ENCODE measurements at places on chromosomes 11 and 22.

DNA sequence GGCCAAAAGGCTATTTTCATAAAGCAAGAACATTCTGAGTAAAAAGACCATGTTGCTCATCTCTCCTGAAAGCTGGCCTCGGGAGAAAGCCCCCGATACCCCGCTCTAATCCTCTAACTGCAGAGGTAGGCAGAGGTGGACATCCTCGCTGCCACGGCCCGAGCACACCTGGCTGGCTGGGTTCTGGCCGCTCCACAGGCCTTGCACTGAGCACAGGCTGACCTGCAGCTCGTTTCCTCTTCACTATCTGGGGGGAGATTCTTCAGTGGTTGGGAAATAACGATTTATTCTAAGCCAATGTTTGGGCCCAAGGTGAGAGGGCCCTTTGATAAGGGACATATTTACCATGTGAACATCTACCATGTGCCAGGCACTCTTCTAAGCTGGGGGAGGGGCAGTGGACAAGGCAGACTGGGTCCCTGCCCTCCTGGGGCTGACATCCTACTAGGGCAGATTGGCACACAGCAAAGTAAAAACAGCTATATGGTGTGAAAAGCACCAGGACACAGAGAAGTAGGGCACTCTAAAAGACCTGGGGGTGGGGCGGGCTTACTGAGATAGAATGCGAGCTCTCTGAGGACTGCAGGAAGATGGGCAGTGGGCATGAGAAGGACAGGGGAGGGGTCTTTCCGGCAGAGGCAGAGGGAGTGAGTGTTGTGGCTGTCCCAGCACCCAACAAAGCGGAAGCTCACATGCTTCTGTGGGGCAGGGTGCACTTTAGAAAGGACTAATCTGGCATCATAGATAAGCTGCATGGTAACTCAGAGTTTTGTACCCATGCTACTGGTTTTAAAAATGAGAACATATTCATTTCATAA, 65.5 kb upstream of the ARFGAP3 start:
- DNase-seq: no peak

DNA sequence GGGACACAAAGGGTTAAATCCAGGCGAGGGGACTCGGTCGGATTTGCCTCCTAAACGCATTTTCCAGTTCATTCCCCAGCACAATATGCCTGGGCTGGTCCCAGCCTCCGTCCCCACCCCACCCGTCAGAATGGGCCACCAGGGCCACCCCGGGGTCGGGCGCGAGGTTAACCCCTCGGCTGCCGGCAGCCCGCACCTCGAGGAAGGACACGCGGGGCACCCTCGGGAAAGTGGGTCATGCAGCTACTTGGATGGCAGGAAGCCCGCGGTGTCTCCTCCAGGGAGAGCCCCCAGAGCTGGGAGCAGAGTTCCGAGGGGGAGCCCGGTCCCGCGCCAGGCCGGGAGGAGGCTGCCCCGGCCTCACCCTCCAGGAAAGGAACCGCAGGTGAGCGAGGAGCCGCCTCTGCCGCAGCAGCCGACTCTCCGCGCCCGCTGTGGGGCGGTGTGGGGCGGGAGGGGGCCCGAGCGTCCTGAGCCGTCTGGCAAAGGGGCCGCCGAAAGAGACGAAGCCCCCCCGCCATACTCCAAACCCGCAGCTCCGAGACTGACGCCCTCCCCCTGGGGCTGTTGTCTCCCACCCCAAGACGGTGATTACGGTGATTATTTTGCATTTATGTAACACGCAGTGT, 1.4 kb downstream of the NECTIN1 start:
- DNase-seq: no peak

GRCh38 chr11:59197991-59198390, 14.7 kb downstream of the MPEG1 start:
- peak; percentile 89 for DNase-seq

DNA sequence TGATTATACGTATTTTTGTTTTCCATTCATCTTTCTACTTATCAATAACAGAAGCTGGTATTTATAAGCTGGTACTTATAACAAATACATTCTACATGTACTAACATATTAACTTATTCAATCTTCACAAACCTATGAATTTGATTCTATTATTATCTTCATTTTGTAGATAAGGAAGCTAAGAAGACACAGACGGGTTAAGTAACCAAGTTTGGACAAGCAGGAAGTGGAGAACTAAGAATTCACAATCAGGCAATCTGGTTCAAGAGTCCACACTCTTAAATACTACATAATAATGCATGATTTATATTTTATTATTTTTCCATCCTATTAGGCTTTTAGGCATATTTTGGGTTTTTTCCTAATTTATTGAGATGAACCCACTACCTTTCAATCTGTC, 25.0 kb downstream of the FCHSD2 start:
- no peak for DNase-seq

- no peak for DNase-seq
Measured at GRCh38 chr11:109644152-109644551, 222.2 kb downstream of the C11orf87 start.

- DNase-seq: no peak
Measured at GRCh38 chr11:102155676-102156075, 45.4 kb downstream of the YAP1 start.

- no peak for DNase-seq
Measured at GRCh38 chr22:19036523-19037273, 85.5 kb downstream of the DGCR2 start.

DNA sequence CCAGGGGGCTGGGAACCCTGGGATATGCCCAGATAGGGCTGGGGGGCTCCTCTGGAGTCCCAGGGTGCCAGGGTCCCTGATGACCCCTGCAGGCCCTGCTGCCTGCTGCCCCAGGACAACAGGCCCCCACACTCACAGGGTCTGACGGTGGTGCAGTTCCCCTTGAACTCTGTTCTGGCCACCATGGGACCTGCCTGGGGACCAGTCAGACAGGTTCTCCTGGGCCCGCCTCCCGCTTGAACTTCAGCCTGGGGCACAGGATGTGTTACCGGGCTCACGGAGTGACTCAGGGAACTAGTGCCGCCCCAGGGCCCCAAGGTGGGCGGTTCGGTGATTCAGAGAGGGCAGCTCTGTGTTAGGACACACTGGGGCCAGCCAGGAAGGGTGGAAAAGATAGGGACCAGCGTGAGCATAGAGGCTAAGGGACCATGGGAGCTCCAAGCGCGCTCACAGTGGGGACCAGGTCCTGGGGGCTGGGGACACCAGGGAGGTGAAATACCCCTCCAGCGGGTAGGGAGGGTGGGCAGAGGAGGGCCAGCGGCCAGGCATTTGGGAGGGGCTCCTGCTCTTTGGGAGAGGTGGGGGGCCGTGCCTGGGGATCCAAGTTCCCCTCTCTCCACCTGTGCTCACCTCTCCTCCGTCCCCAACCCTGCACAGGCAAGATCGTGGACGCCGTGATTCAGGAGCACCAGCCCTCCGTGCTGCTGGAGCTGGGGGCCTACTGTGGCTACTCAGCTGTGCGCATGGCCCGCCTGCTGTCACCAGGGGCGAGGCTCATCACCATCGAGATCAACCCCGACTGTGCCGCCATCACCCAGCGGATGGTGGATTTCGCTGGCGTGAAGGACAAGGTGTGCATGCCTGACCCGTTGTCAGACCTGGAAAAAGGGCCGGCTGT, 21.5 kb upstream of the TXNRD2 start:
- DNase-seq: peak; percentile 51

DNA sequence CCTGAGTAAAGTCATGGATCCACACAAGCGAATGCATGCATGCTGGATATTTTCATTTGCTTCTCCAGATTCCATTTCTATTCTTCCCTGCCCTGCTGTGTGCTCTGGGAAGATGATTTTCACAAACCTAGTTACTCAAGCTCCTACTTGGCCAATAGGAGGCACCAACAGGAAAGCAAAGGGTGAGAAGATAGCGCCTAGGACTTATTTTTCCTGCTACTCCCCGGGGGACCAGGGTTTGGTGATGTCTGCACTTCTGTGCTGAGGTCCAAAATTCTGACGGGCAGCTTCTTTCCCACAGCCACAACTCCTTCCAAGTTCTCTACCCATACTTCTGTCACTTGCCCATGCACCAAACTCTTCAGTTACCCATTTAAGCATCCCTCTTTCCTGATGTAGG, 509.3 kb upstream of the TENM4 start:
- no peak for DNase-seq

- DNase-seq: no peak
Measured at GRCh38 chr22:26391623-26392022, 37.4 kb upstream of the ASPHD2 start.

GRCh38 chr11:130465263-130465662, 16.8 kb downstream of the ADAMTS15 start:
- DNase-seq: no peak
